ENCODE measurements at places on chromosomes 5 and 9.
A peak's percentile ranks its signal among the peaks of the same experiment; 100 is the strongest.

DNA sequence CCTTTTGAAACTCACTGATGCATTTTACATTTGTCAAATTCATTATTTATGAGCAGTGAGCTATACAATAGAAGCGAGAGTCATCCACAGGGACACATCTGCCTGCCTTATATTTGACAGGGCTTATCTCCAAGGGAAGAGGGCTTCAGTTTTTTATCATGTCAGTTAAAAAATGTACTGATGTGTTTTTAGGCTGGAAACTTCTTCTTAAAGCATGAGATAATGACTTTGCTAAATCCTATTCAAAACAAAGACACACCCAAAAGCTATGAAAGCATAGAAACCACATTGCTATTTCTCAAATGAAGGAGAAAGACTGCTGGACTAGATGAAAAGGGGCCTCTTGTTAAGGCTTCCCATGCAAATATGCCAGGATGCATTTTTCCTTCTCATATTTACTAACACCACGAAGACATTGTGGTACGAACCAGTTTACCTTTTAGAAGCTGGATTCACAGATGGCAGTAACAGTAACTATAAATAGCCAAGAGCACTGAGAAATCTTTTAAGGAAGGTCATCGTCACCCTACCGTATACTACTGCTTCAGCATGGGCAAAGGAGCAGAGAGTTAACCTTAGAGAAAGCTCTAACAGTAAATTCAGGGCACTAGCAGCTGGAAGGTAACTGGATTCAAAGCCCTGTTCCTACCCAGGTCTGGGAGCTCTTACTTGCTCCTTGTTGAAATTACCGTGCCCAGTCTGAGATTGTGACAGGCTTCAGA lies 86.3 kb upstream of the IFNK start:
- no peak for DNase-seq

DNA sequence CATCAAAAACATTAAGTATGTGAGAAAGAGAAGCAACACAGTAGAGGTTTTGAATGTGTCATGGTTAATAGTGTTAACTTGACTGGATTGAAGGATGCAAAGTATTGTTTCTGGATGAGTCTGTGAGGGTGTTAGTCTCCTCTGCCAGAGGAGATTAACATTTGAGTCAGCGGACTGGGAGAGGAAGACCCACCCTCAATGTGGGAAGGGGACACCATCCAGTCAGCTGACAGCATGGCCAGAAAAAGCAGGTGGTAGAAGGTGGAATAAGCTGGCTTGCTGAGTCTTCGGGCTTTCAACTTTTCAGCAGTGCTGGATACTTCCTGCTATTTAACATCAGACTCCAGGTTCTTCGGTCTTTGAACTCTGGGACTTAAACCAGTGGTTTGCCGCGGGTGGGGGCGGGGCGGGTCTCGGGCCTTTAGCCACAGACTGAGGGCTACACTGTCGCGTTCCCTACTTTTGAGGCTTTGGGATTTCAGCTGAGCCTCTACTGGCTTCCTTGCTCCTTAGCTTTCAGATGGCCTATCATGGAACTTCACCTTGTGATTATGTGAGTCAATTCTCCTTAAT lies 309.9 kb upstream of the ST8SIA4 start:
- DNase-seq: no peak

DNA sequence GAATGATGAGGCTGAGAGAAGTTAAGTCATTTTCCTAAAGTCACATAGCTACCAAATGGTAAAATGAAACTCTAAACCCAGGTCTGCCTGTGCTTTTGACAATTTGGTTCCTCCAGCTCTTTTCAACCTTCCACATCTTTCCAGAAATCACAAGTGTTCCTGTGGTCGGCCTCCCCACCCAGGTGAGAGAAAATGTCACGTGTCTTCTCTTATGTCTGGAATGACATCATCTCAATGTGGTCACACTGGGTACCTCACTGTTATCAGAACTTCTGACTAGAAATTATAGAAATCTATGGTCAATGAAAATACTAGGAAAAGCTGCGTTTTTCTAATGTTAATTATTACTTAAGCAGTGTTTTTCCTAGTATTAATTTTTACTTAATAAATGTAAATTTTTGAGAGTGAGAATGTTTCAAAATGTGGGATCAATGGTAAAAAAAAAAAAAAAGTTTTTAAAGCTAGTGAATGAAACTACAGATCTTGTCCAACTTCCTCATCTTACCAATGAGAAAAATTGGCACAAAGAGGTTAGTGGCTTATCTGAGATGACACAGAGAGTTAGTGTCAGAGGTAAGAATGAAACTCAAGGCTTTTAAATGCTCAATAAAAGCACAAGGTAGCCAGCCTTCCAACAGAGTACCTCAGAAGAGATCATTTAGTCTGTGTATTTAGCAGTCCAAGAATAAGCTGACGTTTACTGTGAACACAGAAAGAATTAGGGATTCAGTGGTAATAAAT lies 228.7 kb upstream of the NR4A3 start:
- DNase-seq: no peak

DNA sequence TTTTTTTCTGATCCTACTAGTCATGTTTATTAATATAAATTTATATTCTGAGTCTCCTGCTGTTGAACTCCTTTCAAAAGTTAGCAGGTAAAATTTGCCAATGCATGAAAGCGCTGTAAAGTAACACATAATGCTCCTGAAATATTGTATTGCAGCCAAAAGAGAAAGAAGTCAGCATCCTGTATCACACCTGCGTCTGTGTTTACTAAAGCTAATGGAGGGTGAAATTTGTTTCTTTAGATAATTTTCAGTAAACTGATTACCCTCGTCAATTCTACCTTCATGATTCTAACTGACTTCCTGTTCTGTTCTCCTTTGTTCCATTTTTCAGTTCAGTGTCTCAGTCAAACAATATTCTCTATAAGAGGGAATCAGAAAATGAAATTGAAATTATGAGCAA lies 415.4 kb downstream of the CDH9 start:
- no peak for DNase-seq

GRCh38 chr9:92745331-92745730 lies 19.3 kb downstream of the BICD2 start:
- no peak for DNase-seq

GRCh38 chr9:16899606-16900005 lies 29.1 kb upstream of the BNC2 start:
- DNase-seq: no peak

GRCh38 chr9:35714123-35714522 lies 17.9 kb downstream of the TLN1 start:
- no peak for DNase-seq

GRCh38 chr9:134189145-134189469 lies 24.7 kb upstream of the RNU6ATAC start:
- no peak for DNase-seq

- no peak for DNase-seq
Measured at GRCh38 chr9:14906000-14906399, 4.2 kb downstream of the FREM1 start.

GRCh38 chr9:130466537-130467217 lies 21.9 kb downstream of the ASS1 start:
- DNase-seq: no peak

GRCh38 chr5:159442206-159442850 lies 112.0 kb upstream of the IL12B start:
- no peak for DNase-seq

DNA sequence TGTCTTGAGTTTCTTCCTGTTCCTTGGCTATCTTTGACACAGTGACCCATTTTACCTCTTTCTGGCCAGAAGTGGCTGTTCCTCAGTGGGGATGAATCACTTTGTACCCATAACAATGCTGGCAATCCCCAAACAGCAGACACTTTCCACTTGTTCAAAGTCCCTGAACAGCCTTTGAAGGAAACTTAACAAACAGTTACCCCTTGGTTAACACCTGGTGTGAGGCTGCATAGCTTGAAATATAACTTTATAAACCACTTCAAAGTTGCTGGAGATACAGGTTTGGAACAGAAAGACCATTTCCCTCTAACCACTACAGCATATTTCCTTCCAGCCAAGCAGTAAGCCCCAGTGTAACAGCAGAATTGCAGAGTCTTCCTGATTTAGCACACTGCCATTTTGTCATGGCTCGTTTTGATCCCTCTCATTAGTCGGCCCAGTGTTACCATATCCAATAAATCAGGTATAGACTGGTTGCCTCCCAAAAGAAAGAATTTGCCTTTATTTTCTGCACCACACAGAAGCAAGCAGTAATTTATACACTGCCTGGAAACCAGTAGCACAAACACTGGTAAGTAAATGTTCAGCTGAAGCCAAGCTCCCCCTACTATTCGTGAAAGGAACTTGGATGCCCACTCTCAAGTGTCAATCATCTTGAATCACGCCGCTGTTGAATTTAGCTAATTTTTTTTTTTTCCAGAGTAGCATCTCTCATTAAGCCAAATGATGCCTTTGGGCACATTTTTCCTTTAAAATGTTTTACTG lies 225.9 kb downstream of the PIK3R1 start:
- DNase-seq: peak; percentile 15

DNA sequence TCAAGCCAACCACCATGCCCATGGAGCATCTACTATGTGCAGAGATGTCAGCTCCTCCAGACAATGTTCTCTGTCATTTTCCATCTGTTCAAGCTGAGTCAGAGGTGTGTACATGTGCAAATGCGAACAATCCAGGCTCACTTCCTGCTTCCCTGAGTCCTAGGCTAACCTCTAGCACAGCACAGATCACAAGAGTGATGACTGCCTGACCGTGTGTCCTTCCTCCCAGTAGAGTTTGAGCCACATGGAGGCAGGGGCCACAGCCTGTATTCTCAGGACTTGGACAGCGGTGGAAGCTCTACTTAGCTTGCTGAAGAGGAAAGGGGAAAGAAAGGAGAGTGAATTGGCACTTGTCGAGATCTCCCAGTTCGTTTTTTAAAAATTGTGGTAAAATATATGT lies 87.2 kb downstream of the KCNIP1 start:
- DNase-seq: no peak

DNA sequence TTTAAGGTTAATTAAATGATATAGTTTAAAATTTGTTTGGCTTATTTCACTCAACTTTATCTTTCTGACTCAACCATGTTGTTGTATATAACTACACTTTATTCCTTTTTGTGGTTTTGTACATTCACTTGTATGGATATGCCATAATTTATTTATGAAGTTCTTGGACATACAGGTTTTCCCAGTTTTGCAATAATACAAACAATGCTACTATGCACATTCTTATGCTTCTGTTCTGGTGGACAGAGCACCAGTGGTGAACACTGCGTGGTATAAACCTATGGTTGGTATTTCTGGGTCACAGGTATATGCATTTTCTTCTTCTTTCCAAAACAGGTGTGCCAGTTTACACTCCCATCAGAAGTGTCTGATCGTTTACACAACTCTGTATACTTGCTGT lies 35.7 kb upstream of the TRIM14 start:
- DNase-seq: no peak

- no peak for DNase-seq
Measured at GRCh38 chr5:130957151-130957550, 207.9 kb downstream of the HINT1 start.

- DNase-seq: no peak
Measured at GRCh38 chr5:150052956-150053712, 33.2 kb downstream of the CSF1R start.

DNA sequence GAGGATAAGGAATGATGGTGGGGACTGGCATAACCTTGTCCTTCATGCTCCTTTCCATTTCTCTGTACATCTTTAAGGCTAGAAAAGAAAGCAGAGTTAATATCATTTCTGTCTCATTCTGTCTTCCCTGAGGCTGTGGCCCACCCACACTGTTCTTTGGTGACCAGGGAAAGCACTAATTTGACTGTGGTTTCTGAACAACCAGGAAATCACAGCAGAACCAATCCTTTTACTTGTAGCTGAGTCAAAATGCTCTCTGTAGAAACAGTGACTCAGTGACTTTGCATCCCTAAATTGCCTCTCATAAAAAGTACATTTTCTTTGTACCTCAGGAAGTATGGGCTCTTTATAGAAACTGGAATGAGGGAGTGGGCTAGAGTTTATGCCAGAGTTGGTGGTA lies 28.1 kb downstream of the IL33 start:
- DNase-seq: no peak

GRCh38 chr5:31731016-31731415 lies 92.1 kb downstream of the PDZD2 start:
- no peak for DNase-seq

GRCh38 chr5:79831381-79832309 lies 142.0 kb downstream of the CMYA5 start:
- DNase-seq: no peak

DNA sequence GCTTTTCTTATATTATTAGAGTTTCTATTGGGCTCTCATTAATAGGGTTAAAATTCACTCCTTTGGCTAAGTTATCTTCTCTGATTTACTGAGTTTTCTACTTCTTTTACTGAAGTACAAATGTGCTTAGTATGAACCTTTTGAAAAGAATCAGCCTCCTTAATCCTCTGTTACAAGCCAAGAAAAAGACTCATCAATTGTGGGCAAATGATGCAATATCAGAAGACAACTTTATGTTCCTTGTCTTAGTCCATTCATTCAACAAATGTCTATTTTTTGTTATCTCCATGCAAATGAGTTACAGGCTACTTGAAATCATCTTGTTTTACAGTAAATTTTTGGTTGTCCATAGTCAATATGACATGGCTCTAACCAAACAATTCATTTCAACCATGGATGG lies 40.3 kb downstream of the SNCAIP start:
- DNase-seq: no peak

- no peak for DNase-seq
Measured at GRCh38 chr5:98321361-98321760, 452.1 kb upstream of the RGMB start.

DNA sequence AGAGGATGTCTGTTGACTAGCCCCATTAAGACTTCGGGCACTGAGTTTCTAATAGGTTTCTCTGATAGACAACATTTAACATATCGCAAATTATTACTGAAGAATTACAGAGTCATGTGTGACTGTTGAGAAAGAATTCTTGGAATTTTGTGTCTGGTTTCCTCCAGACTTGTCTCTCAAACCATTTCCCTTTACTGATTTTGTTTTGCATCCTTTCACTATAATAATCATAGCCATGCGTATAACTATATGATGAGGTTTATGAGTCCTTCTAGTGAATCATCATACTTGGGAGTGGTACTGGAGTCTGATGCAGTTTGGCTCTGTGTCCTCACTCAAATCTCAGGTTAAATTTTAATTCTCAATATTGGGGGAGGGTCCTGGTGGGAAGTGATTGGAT lies 27.0 kb downstream of the ZNF169 start:
- no peak for DNase-seq

DNA sequence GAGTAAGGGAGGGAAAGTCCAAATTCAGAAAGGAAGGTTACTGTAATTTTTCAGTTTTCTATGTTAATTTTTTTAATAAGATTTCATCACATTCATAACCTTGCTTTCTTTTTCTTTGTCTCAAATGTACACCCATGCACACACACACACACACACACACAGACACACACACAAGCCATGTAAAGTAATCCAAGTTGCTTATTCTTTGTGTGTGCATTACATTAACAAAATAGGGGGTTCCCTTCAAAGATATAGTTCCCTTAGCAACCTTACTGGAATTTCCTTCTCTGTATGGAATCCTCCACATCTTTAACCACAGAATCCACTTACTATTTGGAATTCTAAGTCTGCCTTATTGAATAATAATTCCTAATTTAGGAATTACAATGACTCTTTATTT lies 32.7 kb downstream of the ZNF366 start:
- no peak for DNase-seq

GRCh38 chr5:176501333-176501732 lies 35.9 kb downstream of the RNF44 start:
- DNase-seq: no peak

Data from activated naive CD4-positive, alpha-beta T cell treated with Interleukin-2 at 50 U/mL for 16 hours (primary cell).